ENCODE measurements at places on chromosomes 5 and 9.
A peak's percentile ranks its signal among the peaks of the same experiment; 100 is the strongest.

- ATAC-seq, result no peak
Measured at GRCh38 chr5:15968993-15969392, 210.6 kb downstream of the MARCHF11 start.

DNA sequence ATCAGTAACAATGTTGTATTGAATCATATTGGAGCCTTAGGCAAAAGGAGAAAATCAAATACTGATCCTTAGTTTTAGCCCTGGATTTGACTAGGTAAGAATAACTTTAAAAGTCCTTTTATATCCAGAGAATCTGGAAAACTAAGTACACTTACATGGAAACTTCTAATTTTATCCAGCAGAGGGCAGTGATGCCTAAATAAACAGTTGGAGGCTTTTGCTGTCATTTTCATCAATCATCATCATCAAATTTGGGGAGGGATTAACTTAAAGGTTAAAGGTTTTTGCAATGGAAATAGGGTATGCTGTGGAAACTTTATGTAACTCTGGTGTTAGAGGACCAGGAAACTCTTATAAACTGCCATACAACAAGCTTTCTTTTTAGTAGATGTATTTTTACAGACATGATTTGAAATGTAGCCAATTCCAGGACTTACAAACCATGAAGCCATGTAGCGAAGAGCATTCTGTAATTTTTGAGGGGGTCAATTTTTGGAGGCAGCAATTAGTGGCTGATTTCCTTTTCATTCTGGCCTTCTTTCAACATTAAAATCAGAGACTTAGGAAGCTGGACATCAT lies 112.7 kb downstream of the OSTF1 start:
- ATAC-seq, result no peak

DNA sequence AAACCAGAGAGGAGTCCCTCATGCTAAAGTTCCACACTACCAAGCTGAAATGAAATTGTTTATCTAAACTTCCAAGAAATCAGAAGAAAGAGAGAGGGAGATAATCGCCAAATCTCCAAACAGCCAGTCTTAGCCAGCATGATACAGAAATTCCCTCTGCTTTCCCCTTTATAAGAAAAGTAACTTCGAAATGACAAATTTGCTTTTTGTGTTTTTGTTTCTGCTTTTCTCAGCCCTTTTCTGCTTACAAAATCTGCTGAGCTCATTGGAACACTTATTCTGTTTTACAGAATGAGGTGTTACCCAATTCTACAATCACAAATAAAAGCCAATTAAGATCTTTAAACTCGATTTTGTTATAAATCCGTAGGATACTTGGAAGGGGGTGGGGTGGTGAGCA lies 72.9 kb downstream of the SFXN1 start:
- ATAC-seq, result no peak

DNA sequence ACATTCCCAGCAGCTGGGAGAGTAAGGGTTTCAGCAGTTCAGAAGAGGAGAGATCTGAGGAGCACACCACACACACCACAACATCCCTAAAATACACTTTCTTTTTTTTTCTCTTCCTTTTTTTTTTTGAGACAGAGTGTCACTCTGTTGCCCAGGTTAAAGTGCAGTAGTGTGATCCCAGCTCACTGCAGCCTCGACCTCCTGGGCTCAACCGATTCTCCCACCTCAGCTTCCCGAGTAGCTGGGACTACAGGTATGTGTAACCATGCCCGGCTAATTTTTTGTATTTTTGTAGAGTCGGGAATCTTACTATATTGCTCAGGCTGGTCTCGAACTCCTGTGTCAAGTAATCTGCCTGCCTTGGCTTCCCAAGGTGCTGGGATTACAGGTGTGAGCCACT lies 9.7 kb upstream of the UBAP1 start:
- ATAC-seq, result no peak

DNA sequence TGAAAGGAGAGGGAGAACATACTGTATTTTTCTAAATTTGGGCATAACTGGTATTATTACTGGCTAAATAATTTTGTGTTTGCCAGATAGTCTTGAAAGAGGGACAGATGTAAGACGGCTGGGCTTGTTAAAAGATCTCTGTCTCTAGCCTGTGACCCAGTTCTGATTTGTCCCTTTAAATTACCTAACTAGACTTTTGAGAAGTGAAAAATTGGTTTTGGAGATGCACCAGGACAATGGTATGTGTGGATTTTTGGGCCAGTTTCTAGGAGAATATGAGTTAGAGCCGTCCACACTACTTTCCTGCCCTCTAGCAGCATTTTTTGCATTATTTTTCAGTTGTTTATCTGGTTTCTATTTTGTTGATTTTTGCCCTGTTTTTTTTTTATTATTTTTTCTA lies 33.5 kb downstream of the LNPEP start:
- no peak for ATAC-seq

GRCh38 chr9:115525111-115526058 lies 407.4 kb upstream of the TNC start:
- no peak for ATAC-seq

- peak; percentile 97 for ATAC-seq
Measured at GRCh38 chr9:128094166-128094949, 26.3 kb downstream of the SLC25A25 start.

DNA sequence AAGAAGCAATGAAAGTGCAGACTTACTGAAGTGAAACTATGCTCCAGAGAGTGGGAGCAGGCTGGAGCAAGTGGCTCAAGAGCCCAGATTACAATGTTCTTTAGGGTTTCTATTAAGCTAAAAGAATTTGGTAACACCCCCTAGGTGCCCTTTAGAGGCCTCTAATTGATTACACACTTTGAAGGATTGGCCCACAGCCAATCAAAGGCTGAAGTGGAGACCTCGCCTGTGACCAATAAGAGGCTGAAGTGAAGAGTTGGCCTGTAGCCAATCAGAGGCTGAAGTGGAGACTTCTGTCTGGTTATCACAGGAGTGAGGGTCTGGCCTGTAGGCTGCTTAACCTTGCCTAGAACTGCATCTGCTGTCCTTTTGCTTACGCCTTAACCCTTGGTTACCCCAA lies 46.7 kb upstream of the SPATA31C2 start:
- ATAC-seq, result no peak

DNA sequence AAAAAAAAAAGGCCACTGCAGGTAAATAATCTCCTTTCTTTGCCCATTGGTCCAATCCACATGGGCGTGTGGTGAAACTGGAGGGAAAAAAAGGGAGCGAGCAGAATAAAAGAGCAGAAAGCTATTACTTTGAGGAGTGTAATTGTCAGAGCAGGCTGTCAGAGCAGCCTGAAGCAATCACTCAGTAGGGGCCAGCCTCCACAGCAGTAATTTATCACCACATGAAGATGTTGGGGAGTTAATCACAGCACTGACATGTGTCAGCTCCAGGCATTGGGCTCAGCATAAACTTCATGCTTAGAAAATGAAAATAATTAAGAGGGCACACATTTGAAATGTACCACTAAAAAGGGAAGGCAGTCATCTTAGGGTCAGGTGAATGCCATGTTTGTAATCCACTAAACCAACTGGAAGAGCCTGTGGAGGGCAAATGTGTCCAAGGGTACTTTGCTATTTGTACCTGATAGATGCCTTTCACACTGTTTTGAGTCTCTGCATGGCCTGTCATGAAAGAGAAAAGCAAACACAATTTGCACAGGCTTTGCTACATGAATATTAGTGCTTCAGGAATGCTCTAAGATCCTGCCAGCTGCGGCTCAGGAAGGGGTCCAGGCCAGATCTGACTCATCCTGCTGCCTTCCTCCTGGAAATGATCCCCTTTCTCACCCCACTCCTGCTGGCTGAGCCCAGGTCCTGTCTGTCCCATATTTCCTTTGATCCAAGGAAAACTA lies 2.9 kb upstream of the PTGER4 start:
- no peak for ATAC-seq

DNA sequence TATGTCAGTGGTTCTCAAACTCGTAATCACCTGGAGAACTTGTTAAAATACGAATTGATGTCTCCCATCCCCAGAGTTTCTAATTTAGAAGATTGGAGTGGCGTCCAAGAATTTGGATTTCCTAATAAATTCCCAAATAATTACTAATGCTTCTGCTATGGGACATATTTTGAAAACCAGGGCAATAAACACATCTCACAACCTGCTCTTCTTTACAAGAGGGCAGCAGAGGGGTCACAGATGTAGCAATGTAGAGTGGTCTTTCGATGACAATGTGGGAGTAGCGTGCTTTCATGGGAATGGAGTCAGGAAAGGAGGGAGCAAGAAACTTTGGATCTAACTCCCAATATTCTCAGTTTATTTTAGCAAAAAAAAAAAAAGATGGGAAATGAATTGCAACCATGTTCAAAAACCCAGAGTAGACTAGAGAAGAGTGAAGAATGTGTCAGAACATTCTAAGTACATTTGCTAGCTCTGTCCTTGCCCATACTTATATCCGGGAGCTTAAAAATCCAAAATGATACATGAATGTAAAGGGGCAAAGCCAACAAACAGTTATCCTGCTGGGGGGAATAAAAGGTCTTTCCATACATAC lies 33.8 kb upstream of the ALDH1A1 start:
- ATAC-seq, result no peak

DNA sequence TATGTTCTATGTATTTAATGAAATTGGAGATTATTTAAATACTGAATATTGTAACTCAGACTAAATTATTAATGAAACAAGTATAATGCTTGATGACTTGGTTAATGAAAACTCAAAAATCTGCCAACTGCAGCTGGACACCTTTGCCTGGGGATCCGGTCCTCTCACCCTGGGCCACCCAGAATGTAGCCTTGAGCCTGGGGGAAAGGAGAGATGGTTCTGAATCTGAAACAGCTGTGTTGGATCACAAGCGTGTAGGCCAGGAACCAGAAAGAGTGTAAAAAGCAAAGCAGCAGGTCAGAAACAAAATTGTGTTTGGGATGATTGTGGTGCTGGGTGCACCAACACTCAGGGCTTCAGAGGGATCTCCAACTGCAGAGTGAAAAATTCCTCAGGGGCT lies 38.5 kb downstream of the ADAMTS16 start:
- ATAC-seq, result no peak

- no peak for ATAC-seq
Measured at GRCh38 chr9:93958121-93958818, 3.1 kb upstream of the BARX1 start.

DNA sequence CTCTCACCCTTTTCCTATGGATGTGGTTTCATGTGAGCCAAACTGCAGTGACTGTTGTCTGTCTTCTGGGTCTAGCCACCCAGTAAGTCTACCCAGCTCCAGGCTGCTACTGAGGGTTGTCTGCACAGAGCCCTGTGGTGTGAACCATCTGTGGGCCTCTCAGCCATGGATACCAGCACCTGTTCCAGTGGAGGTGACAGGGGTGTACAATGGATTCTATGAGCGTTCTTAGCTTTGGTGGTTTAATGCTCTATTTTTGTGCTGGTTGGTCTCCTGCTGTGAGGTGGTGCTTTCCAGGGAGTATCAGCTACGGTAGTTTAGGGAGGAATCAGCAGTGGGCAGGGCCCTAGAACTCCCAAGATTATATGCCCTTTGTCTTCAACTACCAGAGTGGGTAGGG lies 186.7 kb downstream of the NR2F1-AS1 start:
- ATAC-seq, result no peak

DNA sequence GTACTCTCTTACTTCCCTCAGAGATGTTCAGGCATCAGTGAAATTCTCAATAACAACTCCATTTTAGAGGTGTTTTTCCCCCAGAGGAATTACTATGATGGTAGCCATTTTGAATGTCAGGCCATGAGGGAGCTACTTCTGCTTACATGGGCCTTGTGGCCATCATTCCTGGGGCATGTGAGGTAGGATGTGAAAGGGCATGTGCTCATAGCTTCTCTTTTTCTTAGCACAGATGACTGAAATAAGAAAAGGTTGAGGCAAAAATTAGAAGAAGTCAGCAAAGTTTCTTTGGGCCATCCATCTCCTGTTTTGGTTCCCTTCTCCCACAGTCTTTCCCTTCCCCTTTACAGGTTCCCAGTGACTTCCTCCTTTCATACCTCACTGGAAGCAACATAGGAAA lies 68.8 kb downstream of the FEM1C start:
- ATAC-seq, result no peak

DNA sequence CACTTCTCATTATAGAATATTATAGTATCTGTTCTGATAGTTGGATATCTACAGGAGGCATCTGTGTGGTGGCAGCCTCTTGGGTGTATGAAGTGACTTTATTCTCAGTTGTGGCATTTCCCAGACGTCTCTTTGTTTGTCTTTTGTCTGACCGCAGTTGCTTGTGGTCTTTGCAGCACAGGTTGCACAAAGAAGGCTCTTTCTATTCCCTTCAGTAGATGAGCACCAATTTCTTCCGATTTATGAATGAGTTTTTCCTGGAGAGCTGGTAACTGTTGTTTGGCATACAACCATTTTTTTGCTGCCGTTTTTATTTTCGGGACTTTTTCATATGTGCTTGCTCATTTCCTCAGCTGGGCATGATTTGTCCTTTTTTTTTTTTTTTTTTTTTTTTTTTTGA lies 56.4 kb upstream of the MYO10 start:
- ATAC-seq, result no peak

DNA sequence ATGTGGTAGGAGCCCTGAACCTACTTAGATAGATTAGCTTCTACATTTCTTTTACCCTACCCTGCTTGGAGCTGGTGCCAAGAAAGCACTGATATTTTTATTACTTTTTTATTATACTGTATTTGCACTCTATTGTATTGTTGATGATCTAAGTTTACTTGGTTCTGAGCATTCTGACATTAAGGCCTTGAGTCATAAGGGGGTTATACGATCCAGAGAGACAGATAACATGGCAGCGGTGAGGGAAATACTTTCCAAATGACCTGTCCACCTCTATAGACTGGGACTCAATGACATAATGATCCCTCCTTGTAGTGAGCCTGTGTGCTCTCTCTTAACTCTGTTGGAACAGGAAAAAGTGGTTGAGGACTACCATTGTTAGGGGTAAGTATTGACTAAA lies 176.3 kb downstream of the MAN2A1 start:
- no peak for ATAC-seq

GRCh38 chr9:136928591-136928990 lies 15.9 kb downstream of the FBXW5 start:
- peak; percentile 28 for ATAC-seq

DNA sequence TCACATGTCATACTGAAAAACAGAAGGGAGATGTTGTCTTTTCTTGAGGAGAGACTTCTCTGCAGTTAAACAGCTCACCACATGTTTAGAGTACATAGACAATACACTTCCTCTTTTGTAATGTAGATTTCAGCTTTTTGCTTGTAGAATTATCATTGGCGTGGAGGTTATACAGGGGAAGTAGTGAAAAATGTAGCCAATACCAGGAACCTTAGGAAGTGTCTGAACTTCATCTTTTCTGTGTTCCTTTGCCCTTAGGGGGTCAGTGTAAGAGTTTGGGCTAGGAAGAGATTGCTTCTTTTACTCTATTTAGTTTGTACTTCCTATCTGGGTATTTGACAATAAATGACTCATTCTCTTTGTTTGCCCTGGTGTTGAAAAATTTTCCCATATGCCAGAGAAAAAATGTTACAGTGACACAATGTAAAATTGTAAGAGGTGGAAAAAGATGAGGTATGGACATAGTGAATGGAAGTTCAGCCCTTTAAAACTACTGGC lies 21.0 kb upstream of the CDKN2B start:
- ATAC-seq, result no peak

GRCh38 chr5:106167766-106168165 lies 1503.0 kb downstream of the EFNA5 start:
- ATAC-seq, result no peak

GRCh38 chr9:20662156-20662555 lies 21.9 kb upstream of the FOCAD start:
- no peak for ATAC-seq
